ENCODE measurements at places on chromosomes 5 and 9. TPM values are rescaled to one million over a fixed set of nuclear protein-coding genes. Genes with fewer than 3 reads are reported as not detected.

Gene SCGB3A1
- total RNA-seq, result not detected

Gene LHX3
- not detected for total RNA-seq

Gene HTR4
- total RNA-seq, result not detected

Gene RASGRF2
- total RNA-seq, result 8.8 TPM

Gene SPATA31D4
- total RNA-seq, result not detected

Gene RNF224
- total RNA-seq, result not detected

Gene DPYSL3
- not detected for total RNA-seq

Gene RANBP17
- not detected for total RNA-seq

Gene LTC4S
- total RNA-seq, result 3.9 TPM

Gene SVEP1
- total RNA-seq, result not detected

Gene TMED9
- total RNA-seq, result 109 TPM

Gene PCDHGA2
- total RNA-seq, result not detected

Gene CCNJL
- not detected for total RNA-seq

Gene IGFBPL1
- total RNA-seq, result not detected

Gene TMEM38B
- 7.7 TPM for total RNA-seq

Gene PCDHA13
- total RNA-seq, result not detected

Gene DPH7
- total RNA-seq, result 37.1 TPM

Gene SEMA5A
- total RNA-seq, result 0.08 TPM

Gene FOXI1
- not detected for total RNA-seq

Gene HSPB3
- total RNA-seq, result not detected

Gene HAVCR2
- 57.3 TPM for total RNA-seq

Gene INSL6
- total RNA-seq, result not detected

Gene OBP2B
- total RNA-seq, result not detected

Gene TMEM215
- not detected for total RNA-seq

Gene AGXT2
- total RNA-seq, result not detected

Gene NUTM2F
- total RNA-seq, result not detected

Gene PDCD1LG2
- total RNA-seq, result 1.0 TPM

Gene C6
- not detected for total RNA-seq

Gene CYSRT1
- total RNA-seq, result 0.36 TPM

Gene SOX30
- not detected for total RNA-seq

Gene TLX3
- not detected for total RNA-seq

Gene NUTM2G
- not detected for total RNA-seq

Gene SLC46A2
- total RNA-seq, result not detected

Gene MARCOL
- total RNA-seq, result not detected

Gene CBY3
- 0.71 TPM for total RNA-seq

Gene SHOC1
- not detected for total RNA-seq

Gene SLC27A6
- total RNA-seq, result not detected

Gene ASPN
- not detected for total RNA-seq

Gene IL13
- total RNA-seq, result 2.7 TPM

Gene CCL27
- not detected for total RNA-seq

Gene LRRC26
- total RNA-seq, result not detected

Gene IL7R
- 383 TPM for total RNA-seq

Gene FAT2
- not detected for total RNA-seq

Gene PTPN3
- total RNA-seq, result 0.03 TPM

Gene SCGB3A2
- not detected for total RNA-seq

Gene PCDHGA10
- total RNA-seq, result 0.05 TPM

Gene NME5
- not detected for total RNA-seq

Gene OR2Y1
- not detected for total RNA-seq

Gene CDH9
- total RNA-seq, result not detected

Gene FLT4
- total RNA-seq, result 1.3 TPM

Gene HAND1
- not detected for total RNA-seq

Gene REXO4
- 27.4 TPM for total RNA-seq

Gene PHF24
- not detected for total RNA-seq

Gene F2RL2
- not detected for total RNA-seq

Gene PNPLA7
- 7.0 TPM for total RNA-seq

Gene RASGEF1C
- total RNA-seq, result not detected

Gene TAF11L8
- total RNA-seq, result not detected

Gene AQP3
- total RNA-seq, result 262 TPM

Measured in activated naive CD4-positive, alpha-beta T cell treated with anti-CD3 and anti-CD28 coated beads, Interleukin-2, amount 10 ng/mL, durations not matched to agents 5 hours and 36 hours (primary cell).